Bladder microvascular endothelial cell (primary cell): ENCODE measurements at places on chromosomes 2 and 18. TPM values are rescaled to one million over a fixed set of nuclear protein-coding genes. Genes with fewer than 3 reads are reported as not detected.

SLC40A1 gene
- 5.0 and 101 TPM in 2 replicates for total RNA-seq

TXNDC9 gene
- total RNA-seq, result 55.9 and 66.1 TPM in 2 replicates

TXNDC2 gene
- total RNA-seq, result not detected in 2 replicates

GALNT14 gene
- 0.13 and 0.32 TPM in 2 replicates for total RNA-seq

NEU4 gene
- not detected in 2 replicates for total RNA-seq

HOXD1 gene
- total RNA-seq, result 8.1 and 8.9 TPM in 2 replicates

ALK gene
- total RNA-seq, result not detected in 2 replicates

CYRIA gene
- 17.0 and 30.8 TPM in 2 replicates for total RNA-seq

C18orf63 gene
- total RNA-seq, result not detected in 2 replicates

UPP2 gene
- total RNA-seq, result not detected in 2 replicates

WNT10A gene
- not detected in 2 replicates for total RNA-seq

SIX3 gene
- total RNA-seq, result not detected in 2 replicates

COL3A1 gene
- 5.0 and 22.5 TPM in 2 replicates for total RNA-seq

ALLC gene
- not detected in 2 replicates for total RNA-seq

SCTR gene
- total RNA-seq, result not detected in 2 replicates

ERMN gene
- not detected in 2 replicates for total RNA-seq

ONECUT2 gene
- 0.06 TPM in 1 of 2 replicates, not detected in the other for total RNA-seq

GALNT3 gene
- total RNA-seq, result 0.49 TPM in 1 of 2 replicates, not detected in the other

RGPD4 gene
- total RNA-seq, result not detected in 2 replicates

ATP8B1 gene
- total RNA-seq, result 66.6 and 67.5 TPM in 2 replicates

FAM110C gene
- 0.13 TPM in 1 of 2 replicates, not detected in the other for total RNA-seq

IL36G gene
- total RNA-seq, result not detected in 2 replicates

PHLPP1 gene
- total RNA-seq, result 5.7 and 7.4 TPM in 2 replicates

AKAIN1 gene
- not detected in 2 replicates for total RNA-seq

CYS1 gene
- 0.16 TPM in 1 of 2 replicates, not detected in the other for total RNA-seq

NT5DC4 gene
- not detected in 2 replicates for total RNA-seq

ANKAR gene
- 3.1 and 8.7 TPM in 2 replicates for total RNA-seq

SLC39A6 gene
- 12.3 and 37.8 TPM in 2 replicates for total RNA-seq

ERFE gene
- 0.19 and 0.65 TPM in 2 replicates for total RNA-seq

INHBB gene
- 0.19 and 6.0 TPM in 2 replicates for total RNA-seq
